AG09319 (cell line): ENCODE measurements at places on chromosomes 12 and 14.

GRCh38 chr12:117140397-117141096 lies 41.3 kb upstream of the TESC start:
- DNase-seq, result no peak

GRCh38 chr14:67077921-67078320 lies 111.3 kb upstream of the GARIN2 start:
- DNase-seq, result no peak

GRCh38 chr14:51512316-51512715 lies 139.4 kb upstream of the FRMD6 start:
- DNase-seq, result no peak

DNA sequence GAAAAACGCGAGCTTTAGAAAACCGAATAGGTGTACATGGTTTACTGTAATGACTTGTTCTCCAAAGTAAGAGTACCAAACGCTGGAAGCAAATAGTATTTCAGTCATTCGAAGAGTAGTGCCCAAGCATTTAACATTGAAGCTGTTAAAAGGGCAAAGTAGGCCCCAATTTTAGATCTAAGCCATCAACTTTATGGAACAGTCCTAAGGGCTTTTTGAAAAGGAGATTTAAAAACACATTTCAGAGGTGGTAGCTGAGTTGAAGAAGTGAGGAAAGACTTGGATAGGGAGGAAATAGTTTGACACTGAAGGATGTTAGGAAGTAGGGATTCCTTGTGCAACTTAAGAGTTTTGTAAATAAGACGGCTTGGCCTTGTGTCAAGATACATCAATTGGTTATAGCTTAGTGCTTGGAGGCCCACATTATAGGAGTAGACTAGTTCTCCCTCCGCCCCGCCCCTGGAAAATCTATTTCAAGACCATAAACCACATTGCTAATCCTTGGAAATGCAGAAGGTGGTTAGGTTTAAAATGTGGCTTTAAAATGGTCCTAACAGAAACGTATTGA lies 783 bp upstream of the TUBA1B start:
- no peak for DNase-seq

- no peak for DNase-seq
Measured at GRCh38 chr12:121467638-121468498, 68.0 kb downstream of the RNF34 start.
